ENCODE measurements at places on chromosomes 7 and 10.

- DNase-seq, result no peak
These were observed 292.5 kb downstream of the GFRA1 start for GRCh38 chr10:115980470-115980869.

DNA sequence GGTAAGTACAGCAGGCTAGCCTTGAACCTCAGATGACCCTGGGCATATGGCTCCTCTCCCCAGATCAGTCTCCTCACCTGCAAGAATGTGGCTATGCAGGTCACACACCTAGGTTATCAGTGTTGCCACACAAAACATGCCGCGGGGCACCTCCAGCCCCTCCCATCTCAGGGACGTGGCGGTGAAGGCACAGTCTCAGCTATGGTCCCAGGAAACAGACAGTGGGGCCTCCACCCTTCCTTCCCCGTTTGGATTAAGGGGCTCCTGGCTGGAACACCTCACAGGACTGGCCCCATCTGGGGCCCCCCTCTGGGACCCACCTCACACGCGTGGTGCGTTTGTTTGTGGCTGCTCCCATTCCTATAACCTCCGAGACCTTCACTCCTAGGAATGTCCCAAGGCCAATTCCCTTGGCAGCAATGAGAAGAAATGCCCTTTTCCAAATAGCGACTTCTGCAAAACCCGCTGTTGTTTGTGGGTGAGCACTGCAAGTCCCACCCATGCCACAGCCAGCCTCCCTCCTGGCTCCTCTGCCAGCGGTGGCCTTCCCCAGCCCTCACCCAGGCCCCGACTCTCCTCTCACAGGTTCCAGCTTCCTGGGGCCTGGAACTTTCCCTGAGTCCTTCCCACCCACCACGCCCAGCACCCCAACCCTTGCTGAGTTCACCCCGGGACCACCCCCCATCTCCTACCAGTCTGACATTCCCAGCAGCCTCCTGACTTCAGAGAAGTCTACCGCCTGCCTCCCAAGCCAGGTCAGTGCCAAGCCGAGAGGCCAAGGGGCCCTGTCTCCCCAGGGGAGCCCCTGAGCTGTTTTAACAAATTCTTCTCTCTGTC, 17.1 kb downstream of the ZMIZ2 start:
- no peak for DNase-seq

DNA sequence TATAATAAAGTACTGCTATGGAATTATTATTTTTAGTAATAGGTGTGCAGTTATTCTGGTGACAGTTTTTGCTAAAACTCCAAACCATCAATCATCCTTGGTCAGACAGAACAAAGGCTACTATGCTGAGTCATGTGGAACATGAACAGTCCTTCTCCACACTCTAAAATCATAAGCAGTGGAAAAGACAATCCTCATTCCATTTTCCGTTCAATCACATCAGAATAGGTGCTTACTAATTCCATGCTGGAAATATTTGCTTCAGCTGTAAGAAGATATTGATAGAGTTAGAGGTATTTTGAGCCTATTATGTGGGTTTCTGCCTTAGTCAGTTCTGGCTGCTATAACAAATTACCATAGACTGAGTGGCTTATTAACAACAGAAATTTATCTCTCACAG, 82.9 kb downstream of the FAM13C start:
- DNase-seq, result no peak

DNA sequence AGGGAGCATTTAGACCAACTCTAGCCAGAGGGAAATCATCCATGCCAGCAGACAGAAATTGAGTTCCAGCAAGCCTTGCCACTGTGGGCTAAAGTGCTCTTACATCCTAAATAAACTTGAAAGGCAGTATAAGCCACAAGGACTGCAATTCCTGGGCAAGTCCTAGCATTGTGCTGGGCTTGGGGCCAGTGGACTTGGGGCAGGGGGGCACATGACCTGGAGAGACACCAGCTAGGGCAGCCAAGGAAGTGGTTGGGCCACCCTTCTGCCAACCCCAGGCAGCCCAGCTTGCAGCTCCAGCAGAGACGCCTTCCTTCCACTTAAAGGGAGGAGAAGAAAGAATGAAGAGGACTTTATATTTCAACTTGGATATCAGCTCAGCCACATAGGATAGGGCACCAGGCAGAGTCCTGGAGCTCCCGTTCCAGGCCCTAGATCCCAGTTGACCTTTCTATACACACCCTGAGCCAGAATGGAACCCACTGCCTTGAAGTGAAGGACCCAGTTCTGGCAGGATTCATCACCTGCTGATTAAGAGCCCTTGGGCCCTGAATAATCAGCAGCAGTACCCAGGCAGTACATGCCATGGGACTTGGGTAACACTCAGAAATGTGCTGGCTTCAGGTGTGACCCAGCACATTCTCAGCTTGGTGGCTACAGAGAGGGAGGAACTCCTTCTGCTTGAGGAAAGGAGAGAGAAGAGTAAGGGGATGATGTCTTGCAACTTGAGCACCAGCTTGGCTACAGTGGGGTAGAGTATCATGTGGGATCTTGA, 153.0 kb downstream of the GNAI1 start:
- DNase-seq, result no peak

DNA sequence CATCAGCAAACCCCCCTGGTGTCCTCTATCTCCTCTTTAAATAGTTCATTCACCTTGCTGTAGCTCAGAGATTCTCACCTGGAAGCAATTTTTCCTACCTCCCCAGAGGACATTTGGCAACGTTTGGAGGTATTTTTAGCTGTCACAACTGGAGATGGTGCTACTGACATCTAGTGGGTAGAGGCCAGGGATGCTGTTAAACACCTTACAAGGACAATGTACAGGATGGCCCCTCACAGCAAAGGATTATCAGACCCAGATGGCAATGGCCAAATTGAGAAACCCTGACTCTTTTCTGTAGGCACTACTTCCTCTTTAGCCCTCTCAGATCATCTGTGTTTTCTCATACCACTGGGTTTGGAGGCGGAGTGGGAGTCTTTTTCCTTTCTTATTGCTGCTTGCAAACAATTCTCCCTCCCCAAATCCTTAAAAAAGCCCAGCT, 13.2 kb upstream of the TRA2A start:
- no peak for DNase-seq

GRCh38 chr10:52533986-52534385, 219.9 kb downstream of the DKK1 start:
- DNase-seq, result no peak

- no peak for DNase-seq
These were observed 16.8 kb downstream of the VIM start for GRCh38 chr10:17244700-17245365.

DNA sequence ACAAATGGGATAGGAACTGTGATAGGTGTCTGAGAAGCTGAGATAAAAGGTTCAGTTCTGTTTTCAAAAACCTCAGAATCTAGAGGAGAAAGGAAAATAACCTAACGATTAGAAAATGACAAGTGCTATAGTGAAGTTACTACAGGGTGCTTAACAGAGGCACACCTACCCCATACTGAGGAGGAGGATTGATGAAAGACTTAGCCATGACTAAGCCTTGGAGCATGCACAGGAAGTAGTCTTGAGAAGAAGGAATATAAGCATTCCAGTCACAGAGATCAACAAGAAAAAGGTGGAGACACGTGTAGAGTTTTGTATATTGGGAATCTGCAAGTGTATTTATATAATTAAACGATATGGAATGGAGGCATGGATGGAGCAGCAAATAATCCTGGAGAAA, 1225.5 kb upstream of the CELF2 start:
- no peak for DNase-seq

DNA sequence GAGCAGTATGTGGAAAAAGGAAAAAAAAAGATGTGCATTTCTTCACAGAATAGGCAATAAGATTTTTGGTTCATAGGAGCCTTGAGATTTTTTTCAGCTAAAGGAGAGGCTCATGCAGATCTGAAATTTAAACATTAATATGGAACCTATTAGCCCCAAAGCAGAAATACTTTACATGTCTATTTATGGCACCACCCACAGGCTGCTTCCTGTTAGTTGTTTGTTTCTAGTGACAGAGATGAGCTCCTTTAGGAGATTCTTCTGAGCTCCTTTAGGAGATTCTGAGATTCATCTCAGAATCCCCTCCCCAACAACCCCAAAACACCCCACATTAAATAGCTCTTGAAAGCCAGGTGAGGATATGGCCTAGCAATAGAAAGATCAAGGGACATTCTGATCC, 27.9 kb upstream of the HPS1 start:
- DNase-seq, result no peak

DNA sequence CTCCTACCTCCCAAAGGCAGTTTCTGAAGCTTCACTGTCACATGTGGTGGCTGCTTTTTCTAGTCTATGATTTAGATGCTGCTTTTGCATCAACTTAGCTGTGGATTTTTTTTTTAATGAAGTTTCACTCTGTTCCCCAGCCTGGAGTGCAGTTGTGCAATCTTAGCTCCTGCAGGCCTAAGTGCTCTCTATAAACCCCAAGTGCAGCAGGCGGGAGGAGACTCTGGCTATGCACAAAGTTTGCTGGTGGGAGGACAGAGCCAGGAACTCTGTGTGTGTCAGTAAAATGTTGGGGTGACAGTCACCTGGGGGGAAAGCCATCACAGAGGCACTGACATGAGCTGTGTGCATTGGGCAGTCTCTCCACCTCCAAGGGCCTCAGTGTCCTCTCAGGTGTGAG, 138.8 kb upstream of the FAM20C start:
- DNase-seq, result no peak

DNA sequence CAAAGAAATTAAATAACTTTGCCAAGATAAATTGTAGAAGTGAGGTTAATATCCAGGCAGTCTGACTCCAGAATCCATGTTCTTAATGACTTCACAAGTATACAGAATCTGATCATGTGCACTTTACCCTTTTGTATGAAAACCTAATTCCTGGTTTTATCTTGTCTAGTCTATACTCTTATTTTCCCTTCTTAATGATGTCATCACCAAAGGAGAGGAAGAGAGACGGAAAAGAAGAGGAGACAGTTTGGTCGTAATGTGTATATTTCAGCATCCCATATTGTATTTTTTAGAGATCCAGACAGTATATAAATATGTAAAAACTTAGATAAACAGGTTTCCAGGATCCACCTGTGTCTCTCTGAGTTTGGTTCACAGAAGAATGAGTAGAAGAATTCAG, 159.9 kb upstream of the MDFIC start:
- no peak for DNase-seq

DNA sequence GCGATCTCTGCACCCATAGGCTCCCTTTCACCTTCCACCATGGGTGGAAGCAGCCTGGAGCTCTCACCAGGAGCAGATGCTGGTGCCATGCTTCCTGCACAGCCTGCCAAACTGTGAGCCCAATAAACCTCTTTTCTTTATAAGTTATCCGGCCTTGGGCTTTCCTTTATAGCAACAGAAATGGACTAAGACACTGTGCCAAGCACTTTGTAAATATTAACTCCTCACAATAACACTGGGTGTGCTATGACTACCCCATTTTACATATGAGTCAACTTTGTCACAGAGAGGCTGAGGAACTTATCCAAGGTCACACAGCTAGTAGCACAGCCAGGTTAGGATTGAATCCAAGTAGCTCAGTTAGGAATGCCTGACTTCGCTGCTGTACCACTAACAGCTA, 79.7 kb upstream of the KCNMA1 start:
- DNase-seq, result no peak

- DNase-seq, result no peak
These were observed 11.6 kb upstream of the ARHGAP22 start for GRCh38 chr10:48616436-48616835.

- DNase-seq, result no peak
These were observed 50.7 kb downstream of the INPP5F start for GRCh38 chr10:119776536-119776935.

GRCh38 chr10:24908793-24909423, 43.5 kb downstream of the PRTFDC1 start:
- DNase-seq, result no peak

GRCh38 chr10:126889421-126889820, 15.8 kb upstream of the DOCK1 start:
- no peak for DNase-seq

DNA sequence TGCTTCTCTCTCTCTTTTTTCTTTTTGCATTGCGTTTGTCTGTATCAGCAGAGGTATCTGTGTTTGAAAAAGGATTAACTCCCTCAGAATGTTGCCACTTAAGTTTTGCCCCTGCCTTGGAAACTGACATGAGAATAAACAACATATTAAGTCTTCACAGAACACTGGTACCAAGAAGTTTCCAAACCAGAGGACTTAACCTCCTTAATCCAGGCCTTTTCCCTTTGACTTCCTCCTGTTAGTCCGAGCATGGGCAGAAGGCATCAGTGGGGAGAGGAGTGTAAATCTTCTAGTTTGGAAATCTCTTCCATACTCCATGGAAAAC, 681.4 kb downstream of the LRMDA start:
- no peak for DNase-seq

DNA sequence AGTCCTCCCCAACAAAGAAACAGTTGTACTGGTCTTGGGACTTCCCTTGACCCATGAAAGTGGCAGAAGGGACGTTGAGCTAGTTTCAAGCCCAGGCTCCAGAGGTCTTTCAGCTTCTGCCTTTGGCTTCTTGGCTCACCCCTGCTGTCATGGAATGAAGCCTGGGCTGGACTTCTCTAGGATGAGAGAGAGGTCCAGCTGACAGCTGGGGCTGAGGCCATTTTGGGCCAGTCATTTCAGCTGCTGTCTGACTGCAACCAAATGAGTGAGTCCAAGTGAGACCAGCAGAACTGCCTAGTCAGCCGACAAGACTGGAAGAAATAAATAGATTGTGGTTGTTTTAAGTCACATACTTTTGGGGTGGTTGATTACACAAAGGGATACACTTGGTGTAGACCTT, 76.6 kb downstream of the TMEM178B start:
- no peak for DNase-seq

DNA sequence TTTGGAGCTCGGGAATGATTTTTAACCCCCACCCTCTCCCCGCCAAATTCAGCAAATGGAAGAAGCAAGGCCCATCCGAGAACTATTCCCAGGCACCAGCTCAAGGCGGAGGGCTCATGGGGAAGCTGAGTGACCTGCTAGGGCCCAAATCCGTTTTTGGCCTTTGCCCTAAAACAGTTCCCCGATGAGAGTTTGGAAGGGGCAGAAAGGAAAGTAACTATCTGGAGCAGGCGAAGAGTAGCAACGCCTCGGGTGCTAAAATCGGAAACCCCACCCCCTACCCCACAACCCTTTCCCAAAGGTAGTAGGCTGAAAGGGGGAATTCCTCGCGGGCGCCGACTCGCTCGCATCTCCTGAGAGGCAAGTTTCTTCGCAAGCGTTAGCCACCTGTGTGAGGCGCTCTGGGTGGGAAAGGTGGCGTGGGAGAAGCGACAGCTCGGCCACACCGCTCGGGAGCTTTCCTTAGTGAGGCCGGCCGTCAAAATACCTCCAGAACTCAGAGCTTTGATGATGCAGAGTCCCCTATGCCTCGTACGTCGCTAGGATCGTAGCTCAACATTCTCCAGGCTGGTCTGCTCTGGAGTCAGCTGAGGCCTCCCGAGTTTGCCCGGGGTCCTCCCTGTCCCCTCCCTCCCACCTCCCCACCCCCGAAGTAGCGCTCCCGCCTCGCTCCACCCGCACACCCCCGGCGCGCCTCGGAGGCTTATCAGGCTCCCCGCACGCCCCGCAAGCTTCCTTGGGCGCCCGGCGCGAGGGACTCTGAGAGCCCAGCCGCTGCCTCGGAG, 642 bp upstream of the PRKG1 start:
- DNase-seq, result no peak

- DNase-seq, result no peak
These were observed 967.2 kb downstream of the XPNPEP1 start for GRCh38 chr10:108956149-108956548.

Data from activated effector memory CD4-positive, alpha-beta T cell treated with anti-CD3 and anti-CD28 coated beads, Interleukin-2, amount 50 U/mL, for 16 hours (primary cell).